Hematopoietic multipotent progenitor cell treated with erythropoietin and hydrocortisone succinate and interleukin-3 and kit ligand, for 4 days (in vitro differentiated cells): ENCODE measurements at places on chromosomes 11 and 22.
A peak's percentile ranks its signal among the peaks of the same experiment; 100 is the strongest.

DNA sequence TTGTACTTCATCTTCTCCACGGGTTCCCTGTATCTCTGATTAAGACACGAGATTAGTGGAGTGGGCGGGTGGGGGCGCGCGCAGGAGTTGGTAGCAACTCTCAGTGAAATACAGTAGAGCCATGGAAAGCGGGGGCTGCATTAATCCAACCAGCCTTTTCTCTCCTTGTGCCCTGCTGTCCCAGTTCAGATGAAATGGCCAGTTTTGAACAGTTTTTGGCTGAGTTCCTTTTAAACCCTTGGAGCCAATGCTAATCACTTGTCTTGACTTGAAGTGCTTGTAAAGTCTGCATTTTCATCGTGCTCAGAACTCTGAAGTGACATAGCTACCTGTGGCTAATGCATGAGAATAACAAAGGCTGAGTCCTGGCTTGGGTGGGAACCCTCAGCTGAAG lies 734 bp upstream of the TMEM123 start:
- no peak for DNase-seq

GRCh38 chr11:112652786-112653390 lies 308.3 kb upstream of the NCAM1 start:
- no peak for DNase-seq

DNA sequence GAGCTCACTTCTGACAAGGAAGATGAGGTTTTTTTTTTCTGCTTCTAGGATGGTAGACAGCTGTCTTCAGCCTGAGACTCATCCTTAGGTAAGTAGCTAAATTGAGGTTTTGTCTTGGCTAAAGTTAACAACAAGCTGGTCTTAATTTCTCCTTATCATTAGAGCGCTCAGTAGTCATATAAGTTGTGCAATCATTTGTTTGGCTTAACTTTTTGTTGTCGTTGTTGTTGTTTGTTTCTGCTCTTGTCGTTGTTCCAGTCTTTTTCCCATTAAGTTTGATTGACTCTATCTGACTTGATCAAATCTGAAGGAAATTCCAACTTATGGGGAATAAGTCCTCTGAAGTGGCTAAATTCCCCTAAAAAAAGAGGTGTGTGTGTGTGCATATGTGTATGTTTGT lies 33.0 kb downstream of the GLYATL2 start:
- DNase-seq = no peak

DNA sequence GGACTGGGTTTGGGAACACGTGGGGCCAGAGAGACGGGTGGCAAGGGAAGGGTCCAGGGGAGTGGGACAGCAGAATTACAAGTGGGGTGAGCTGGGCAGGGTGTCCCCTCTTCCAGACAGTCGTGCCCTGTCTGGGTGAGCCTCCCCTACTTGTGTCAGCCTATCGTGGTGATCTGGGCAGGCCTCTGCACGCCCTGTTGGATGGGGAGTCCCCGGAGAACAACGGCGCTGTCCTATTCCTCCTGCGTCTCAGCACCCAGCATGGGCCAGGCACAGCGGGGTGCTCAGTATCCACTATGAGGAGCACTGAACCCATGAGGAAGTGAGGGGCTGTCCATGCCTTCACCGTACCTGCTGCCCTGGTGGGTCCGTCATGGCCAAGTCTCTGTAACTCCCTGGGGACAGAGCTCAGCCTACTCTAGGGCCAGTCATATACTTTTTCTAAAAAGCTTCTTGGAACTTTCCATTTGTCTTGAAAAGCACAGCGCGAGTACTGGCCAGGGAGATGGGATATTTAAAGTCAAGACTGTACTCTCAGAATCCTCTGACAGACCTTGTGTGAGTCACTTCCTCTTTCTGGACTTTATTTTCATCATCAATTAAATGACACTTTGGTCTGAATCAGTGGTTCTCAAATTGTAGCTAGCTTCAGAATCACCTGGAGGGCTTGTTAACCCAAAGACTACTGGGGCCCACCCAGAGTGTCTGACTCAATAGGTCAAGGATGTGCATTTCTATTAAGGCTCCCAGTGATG lies 81.7 kb upstream of the NECTIN1 start:
- peak; percentile 18 for DNase-seq

DNA sequence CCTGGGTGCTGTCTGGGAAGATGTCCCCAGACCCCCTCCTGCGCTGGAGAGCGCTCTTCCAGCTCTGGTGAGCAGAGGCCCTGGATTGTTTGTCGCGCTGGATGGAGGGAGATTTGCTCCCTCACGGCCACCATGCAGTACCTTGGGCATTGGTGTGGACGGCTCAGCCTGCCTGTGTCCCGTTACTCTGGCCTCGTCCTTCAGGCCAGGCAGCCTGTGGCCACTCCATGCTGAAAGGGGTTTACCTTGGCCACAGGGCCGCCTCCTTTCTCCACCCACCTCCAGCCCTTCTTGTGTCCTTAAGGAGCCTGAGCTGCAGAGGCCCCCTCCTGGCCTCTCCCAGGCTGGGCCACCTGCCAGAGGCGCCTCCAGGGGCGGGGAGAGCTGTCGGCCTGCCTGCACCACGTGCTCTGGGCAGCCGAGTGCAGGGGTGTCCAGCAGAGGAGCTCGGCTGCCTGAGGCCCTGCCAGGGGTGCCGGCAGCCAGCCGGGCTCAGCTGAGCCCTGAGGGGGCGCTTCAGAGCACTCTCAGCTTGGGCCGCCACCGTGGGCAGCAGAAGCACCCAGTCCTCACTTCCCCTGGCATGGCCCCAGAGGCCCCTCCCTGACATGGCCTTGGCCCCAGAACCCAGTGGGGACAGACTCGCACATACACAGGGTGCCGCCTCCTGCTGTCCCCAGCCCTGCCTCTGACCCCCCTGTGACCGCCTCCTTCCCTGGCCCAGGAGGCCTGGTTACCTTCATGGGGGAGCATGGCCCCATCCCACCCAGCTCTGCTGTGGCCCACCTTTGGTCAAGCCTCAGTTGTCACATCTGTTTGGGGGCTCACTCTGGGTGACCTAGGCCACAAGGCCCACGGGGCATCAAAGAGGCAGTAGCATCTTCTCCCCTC lies 3.4 kb downstream of the CCND1 start:
- DNase-seq = peak; percentile 61

DNA sequence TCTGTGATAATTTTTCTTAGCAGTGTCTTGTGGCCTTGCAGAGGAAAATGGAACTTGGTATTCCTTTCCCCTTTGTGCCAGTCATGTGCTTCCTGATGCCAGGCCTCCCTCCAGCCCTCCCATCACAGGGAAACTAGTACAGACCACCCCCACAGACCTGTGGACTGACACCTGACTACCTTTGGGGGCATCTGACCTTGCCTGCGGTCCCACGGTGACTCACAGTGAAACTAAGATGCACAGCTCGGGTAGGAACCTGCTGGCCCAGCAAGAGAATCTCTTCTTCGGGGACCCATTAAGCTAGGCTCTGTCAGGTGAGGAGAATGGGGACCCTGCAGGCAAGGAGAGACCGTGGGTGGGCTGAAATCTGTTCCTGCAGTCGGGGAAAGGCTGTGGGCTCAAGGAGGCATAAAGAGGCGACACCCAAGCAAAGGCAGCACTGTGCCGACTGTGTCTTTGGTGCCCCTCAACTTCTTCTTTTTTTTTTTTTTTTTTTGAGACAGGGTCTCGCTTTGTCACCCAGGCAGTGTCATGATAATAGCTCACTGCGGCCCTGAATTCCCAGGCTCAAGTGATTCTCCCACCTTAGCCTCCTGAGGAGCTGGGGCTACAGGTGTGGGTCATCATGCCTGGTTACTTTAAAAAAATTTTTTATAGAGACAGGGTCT lies 20.8 kb upstream of the PEX26 start:
- DNase-seq = no peak

DNA sequence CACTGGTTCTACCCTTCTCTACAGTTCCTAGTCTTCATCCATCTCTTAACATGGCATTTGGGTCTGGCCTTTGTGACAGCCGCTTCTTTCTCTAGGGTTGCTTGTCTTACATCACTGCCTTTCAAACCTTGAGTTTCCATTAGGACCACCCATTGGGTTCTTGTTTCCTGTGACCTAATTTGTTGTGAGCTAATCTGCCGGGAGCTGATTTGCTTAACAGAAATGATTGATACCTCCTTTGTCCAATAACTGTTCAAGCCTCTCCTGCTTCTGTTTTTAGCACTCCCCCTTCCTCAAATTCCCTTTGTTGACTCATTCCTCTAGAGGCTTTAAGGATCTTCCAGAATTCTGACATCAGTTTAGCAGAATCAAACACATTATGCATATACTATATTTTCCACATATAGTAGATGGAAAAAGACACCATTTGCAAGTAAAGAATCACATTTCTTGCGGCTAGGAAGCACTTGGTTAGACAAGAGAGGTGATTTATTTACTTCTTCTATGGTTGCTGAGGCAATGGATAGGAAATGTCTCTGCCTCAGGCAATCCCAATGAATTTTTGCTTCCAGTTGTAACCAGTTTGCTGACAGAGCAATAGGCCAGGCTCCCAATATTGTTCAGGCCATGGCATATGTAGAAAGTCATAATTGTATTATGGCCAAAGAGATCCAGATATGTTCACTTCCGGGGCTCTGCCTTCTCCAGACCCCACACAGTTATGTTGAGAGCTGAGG lies 130.7 kb downstream of the SNX19 start:
- DNase-seq = no peak

- DNase-seq = no peak
These were observed 11.6 kb downstream of the TMEM132A start for GRCh38 chr11:60935676-60936442.

GRCh38 chr11:45374653-45375059 lies 88.5 kb upstream of the SYT13 start:
- peak; percentile 16 for DNase-seq

- DNase-seq = no peak
These were observed 35.1 kb downstream of the AP1B1 start for GRCh38 chr22:29353286-29353685.
